ENCODE measurements at places on chromosomes 3 and 15.

DNA sequence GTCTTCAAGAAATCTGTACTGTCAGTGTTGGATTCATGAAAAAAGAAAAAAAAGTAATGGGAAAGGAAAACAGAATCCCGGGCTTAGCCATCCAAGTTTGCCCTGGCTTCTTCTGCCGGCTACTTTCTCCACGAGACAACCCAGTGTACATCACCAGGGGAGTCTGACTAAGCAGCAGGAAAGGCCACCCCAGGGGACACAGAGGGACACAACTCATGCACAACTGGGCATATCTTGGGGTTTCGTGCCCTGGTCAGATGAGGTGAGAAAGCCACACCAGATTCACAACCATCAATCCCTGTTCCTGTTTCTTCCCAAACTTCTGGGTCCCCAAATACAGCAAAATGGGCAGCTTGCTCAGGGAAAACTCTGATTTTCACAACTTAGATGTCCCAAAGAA is 33.2 kb downstream of the ADAMTS17 start:
- DNase-seq = no peak

GRCh38 chr3:71728632-71729342 is 3.6 kb upstream of the EIF4E3 start:
- no peak for DNase-seq

- DNase-seq = peak; percentile 83
These were observed 1.0 kb downstream of the KAT2B start for GRCh38 chr3:20041197-20041780.

GRCh38 chr3:117735481-117736101 is 1026.0 kb downstream of the TUSC7 start:
- DNase-seq = no peak

DNA sequence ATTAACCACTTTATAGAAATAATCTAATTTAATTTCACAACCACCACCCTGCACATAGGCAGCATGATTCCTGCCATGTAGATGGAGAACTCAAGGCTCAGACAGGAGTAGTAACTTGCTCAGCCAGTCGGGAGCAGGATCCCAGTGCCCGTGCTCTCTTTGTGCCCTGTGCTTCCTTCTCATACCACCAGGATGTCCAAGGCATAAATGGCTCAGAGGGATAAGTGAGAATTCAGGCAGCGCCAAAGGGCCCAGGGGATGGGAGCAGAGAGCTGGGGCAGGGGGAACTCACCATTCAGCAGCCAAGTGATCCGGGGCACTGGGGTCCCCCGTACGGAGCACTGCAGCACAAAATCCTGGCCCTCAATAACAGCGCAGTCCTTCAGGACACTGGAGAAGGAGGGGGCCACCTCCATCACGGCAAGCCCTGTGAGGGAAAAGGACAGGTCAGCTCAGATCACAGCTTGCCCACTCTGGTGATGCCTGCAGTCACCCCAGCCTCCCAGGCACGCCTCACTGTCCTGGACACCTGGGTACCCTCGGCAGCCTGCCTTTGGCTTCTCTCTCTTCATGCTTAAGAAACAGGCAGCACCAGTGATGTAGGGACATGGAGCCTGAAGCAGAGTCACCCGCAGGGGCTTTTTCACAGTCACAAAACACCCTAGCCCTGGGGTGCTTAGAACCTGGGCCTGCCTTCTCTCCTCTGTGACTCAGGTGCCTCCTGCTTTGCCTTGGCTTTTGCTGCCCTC is 141.0 kb upstream of the HACD2 start:
- no peak for DNase-seq

GRCh38 chr3:99544786-99545281 is 93.6 kb upstream of the COL8A1 start:
- DNase-seq = no peak

- no peak for DNase-seq
These were observed 60.4 kb downstream of the MB21D2 start for GRCh38 chr3:192857260-192857661.

DNA sequence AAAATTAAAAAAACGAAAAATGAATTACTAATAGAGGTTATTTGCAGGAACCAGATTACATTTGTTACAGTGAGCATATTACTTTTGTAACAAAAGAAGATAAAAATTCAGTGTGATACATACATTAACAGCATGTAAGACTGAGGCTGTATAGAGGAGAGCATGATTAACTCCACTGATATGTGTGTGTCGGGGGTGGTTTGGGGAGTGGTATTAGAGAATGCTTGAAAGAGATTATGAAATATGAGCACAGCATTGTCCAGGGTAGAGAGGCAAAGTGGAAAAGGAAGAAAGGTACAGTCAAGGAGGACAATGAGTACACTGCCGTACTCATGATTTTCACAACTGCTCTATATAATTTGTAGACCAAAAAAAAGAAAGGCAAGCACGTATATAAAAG is 62.9 kb upstream of the LRRFIP2 start:
- no peak for DNase-seq

DNA sequence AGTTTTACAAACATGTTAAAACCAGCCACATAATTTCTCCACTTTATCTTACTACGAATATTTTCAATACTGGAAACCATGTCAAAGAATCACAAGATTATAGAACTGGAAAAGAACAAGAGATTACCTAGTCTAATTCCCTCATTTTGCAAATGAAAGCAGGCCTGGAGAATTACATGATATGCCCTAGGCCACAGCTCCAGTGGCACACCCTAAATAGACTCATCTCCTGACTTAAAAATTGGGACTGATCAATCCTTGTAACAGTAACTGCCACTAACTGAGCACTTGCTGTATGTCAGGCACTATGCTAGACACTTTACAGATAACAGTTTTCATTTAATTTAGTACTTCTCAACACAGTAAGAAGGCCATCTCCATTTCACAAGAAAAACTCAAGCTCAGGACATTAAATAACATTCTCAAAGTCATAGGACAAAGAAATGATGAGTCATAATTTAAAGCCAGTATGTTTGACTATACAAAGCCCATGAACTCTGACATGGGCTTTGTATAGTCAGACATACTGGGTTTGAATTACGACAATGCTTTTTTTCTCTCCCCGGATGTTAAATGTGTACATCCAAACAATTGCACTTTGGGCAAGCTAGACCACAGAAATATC is 9.4 kb downstream of the IGSF11 start:
- no peak for DNase-seq

GRCh38 chr3:60809857-60810610 is 441.2 kb downstream of the FHIT start:
- DNase-seq = no peak

GRCh38 chr3:53842436-53843194 is 3.6 kb downstream of the CHDH start:
- DNase-seq = peak; percentile 34

- peak; percentile 51 for DNase-seq
These were observed 10.1 kb downstream of the SCN10A start for GRCh38 chr3:38805765-38806386.

DNA sequence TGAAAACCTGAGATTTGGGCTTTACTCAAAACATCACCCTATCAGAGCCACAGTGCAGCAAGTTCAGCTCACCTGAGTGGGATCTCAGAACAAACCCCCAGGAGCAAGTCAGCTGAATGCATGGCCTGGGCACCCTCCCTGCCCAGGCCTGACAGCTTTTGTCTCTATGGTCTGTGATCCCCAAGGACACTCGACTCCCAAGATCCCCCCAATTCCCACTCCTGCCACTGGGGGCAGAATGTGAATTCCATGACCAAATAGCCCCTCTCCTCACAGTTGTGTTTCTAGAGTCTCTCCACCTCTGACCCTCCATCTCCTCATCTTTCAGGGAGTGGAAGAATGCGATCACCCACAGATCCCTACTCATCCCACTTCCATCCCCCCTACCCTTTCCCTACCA is 58.9 kb downstream of the ZNF445 start:
- DNase-seq = no peak

DNA sequence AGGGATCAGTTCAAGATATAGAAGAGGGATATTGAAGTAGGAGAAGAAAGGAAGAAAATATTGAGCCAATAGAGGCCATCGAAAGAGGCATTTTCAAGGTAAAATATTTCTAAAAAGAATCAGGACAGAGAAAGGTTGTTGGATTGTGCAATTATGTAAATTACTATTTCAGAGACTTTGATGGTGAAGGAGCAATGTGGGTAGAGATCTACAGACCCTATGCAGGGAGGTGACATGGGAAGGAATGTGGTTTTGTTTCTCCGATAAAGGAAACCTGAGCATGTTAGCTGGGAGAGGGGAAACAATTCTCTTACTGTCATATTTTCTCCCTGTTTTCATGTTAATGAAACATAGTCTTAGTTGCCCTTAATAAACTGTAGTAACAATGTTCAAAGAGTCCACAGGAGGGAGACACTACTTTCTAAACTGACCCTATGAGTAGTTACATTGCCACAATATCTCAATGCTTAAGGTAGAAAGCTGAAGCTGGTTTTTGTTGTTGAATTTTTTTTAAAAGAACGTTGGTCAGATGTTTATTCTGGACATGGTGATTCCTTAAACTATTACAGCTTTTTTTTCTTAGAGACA is 133.3 kb downstream of the GRM7 start:
- DNase-seq = no peak

DNA sequence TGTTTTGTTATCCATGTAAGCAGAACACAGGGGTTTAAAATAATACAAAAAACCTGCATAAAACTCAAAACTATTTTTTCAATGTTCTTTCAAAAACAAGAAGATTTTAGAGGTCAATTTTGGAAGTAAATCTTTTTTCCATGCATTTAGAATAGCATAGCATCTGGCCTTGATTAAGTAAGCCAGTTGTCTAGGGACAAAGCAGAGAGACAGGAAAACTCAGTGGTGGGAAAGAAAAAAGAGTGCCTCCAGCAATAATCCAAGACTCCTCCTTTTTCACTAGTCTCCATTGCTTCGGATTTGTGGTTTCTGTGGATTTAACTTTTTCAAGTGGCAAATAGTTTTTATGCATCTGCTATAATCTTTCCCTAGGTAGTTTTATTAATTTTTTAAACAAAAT is 88.9 kb downstream of the SUCNR1 start:
- DNase-seq = no peak

- no peak for DNase-seq
These were observed 39.4 kb downstream of the AGTR1 start for GRCh38 chr3:148737104-148737530.

- no peak for DNase-seq
These were observed at the start of gene DAZL for GRCh38 chr3:16604887-16605602. Gene DAZL, minus strand, starts transcription at chr3:16605423. Its CDS starts 218 bp downstream, at chr3:16605205.

DNA sequence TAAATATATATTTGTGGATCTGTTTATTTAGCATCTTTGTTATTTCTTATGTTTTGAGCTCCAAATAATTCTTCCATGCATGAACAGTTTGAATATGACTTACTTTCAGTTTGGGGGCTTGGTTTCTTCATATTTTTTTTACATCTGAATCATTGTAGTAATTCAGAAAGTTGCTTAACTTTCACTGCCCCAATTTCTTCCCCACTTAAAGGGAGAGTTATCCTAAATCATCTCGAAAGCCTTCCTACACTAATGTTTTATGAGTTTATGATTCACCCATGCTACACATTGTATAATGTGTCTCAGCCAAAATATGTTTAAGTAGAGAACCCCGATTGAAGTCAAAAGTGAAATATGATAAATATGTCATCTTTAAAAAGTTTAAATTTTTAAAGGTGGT is 47.8 kb downstream of the SPRED1 start:
- no peak for DNase-seq

DNA sequence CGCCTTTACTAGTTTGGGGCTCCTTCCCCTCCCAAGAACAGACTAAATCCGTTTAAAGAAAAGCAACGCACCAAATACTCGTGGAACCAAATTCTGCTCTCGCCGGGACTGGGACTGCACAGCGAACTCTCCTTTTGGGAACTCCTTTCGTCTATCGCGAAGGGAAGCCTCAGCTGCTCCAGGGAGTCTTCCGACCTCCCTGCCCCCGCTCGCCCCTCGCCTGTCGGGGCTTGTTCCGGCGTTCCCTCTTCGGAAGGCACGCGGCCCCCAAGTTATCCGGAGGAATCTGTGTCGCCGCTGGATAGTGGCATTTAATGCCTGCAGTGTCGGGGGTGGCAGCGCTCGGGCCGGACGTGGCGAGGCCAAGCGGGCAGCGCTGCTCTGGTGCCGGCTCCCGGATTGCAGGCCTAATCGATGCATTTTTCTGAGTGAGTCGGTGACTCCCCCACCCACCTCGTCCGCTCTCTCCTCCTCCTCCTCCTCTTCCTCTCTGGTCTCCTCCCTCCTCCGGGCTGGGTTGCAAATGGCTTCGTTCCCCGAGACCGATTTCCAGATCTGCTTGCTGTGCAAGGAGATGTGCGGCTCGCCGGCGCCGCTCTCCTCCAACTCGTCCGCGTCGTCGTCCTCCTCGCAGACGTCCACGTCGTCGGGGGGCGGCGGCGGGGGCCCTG is at the start of gene TRIM71:
TSS of gene TRIM71 (plus strand) at position 440 of the 671 bp plus-strand sequence. CDS start at position 524, 84 bp downstream.
- peak; percentile 84 for DNase-seq

DNA sequence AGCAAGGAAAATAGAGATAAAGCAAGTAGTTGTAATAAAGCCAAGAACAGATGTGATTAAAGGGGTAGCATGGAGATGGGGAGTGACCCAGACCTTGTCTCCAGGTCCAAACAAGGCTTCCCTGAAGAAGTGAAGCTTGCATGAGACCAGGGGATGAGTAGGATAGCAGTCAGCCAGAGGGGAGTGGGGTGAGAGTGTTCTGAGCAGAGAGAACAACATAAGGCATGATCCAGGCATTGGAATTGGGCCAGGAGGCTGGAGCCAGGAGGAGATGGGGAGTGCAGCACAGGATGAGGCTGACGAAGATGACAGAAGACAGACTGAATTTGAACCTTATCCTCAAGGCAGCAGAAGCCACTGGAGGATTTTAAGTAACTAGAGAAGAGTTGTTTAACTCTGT is 7.2 kb downstream of the TMOD2 start:
- DNase-seq = no peak

DNA sequence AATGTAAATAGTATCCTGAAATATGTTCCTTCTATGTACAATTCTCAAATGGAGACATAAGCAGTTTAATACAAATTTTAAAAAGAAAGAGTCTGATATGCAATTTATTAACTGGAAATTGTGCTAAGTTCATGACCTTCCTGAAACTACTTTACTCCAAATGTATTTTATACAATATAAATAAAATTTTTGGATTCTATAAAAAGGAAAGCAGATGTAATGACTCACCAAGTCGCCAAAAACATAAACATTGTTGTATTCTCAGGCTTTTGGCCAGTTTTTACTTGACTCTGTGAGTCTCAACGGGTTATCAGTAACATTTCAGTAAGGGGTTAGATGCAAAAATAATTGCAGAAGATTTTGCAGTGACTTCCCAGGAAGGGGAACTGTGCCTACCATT is 948.2 kb downstream of the EPHA3 start:
- no peak for DNase-seq

- DNase-seq = no peak
These were observed 62.7 kb downstream of the CPNE4 start for GRCh38 chr3:131972091-131972490.

- DNase-seq = no peak
These were observed 30.0 kb upstream of the RPL14 start for GRCh38 chr3:40427045-40427669.

- DNase-seq = no peak
These were observed 619.5 kb upstream of the TBL1XR1 start for GRCh38 chr3:177816667-177817208.
